ENCODE measurements at places on chromosomes 6 and 20.

- no peak for DNase-seq
Measured at GRCh38 chr6:100657678-100658330, 193.1 kb upstream of the SIM1 start.

DNA sequence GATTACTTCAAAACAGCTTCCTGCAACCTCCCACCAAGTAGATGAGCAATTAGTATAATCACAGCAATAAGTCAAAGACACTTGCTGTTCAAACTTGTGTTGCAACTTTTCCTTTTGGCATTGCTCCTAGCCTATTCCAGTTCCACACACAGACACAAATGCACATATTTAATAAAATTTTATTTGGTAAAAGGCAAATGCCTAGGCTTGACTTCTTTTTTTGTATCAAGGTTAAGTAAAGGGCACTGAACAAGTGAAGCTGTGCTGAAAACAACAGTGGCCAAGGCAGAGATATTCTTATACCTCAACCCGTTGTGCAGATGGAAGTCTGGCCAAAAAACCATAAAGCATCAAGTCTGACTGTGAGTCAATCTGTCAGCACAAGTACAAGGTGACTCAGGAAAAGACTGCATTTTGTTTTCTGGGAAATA lies 708.4 kb upstream of the CITED2 start:
- no peak for DNase-seq

GRCh38 chr6:40391086-40391485 lies 196.1 kb downstream of the LRFN2 start:
- DNase-seq, result no peak

DNA sequence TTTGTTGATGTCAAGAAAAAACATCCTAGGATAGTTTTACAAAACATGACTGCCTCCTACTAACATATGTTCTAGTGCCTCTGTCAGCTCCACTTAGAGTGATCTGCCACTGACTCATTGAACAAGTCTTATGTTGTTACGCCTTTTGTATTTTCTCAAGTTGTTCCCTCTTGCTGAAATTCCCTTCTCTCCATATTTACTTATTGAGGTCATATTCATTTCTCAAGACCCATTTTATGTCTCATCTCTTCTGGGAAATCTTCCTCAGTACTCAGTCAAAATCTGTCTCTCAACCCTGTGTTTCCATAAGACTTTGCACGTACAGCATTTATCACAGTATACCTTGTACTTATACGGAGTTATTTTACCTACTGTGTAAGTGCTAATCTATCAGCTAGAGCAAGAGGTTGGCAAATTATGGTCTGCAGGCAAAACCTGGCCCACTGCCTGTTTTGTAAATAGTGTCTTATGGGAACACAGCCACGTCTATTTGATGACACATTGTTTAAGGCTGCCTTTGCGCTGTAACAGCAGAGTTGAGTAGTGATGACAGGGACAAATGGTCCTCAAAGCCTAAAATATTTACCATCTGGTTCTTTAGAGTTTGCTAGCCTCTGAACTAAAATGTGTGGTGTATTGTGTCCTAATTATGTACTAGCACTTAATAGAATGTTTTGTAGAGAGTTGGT lies 83.4 kb downstream of the ADGRB3 start:
- no peak for DNase-seq

DNA sequence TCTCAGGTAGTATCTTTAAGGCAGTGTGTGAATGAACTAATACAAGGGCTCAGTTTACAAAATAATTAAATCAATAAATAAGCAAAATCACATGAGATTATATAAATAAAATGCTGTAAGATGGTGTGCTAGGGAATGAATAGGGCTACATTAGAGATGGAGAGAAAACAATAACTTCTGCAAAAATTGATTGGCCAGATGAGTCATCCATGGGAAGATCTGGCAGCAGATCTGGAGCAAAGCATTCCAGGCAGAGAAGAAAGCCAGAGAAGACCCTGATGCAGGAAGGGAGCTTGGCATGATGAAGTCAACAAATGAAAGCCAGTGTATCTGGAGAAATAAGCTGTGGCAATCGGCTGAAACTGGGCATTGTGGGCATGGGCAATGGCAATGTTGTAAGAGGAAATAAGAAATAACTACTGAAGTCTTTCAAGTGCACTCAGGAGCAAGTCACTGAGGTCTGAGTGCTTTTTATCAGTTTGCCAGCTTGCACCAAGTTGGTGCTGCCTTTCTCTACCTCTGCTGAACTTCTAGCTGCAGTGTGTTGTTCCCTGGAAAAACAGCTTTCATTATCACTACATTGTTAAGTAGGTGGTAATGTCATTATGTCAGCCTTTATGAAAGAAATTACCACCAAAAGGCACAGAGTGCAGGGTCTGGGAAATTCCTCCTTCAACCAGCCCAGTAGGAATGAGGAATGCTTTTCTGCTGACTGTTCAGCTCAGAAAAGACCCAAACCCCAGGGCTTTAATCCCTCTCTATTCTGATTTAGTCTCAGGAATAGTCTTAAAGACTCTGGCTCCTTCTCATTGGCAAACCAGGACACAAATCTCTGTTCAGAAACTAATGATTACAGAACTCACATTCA lies 231.6 kb downstream of the HTR1B start:
- DNase-seq, result no peak

DNA sequence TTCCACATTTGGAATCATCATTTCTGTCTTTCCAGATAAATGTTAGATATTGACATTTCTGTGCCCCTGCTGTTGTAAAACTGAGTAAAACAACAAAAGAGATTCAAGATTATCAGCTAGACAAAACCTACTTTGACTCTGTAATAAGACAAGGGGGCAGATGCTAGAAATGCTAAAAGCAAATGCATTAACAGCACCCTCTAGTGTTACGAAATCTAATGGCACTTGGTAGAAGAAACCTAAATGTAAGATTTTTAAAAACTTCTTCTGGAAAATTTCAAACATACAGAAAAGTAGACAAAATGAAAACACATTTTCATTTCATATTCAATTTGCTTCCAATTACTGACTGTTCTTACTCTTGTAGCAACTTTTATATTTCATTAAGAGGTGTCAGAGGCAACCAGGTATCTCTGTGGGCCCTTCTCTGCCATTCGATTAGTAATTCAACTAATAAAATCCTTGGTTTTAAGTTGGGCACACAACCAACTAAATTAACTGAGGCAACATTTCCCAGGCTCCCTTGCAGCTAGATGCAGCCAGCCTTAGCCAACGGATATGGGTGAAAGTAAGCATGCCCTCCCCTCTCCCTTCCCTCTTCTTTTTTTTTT lies 45.0 kb downstream of the SLC23A2 start:
- DNase-seq, result no peak

- DNase-seq, result no peak
Measured at GRCh38 chr20:52812231-52812847, 159.8 kb upstream of the TSHZ2 start.

GRCh38 chr6:46221222-46221793 lies 50.5 kb upstream of the ENPP5 start:
- DNase-seq, result no peak

- DNase-seq, result no peak
Measured at GRCh38 chr6:87391334-87391733, 16.4 kb upstream of the CFAP206 start.

DNA sequence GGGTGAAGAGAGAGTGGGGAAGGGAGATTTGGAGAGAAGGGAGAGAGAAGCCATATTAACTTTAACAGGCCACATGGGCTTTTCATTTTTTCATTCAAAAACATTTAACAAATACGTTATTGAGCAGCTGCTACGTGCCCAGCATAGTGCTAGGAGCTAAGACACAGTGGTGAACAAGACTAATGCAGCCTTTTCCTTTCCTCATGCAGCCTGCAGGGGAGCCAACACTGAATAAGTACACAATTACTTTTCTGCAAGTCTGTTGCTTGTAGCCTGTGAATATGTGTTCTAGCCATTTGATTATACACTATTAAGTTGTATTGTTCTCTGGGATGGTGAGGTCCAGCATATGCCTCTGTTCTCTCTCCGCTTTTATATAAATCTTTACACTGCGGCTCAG lies 1.9 kb upstream of the BLOC1S5 start:
- DNase-seq, result no peak

DNA sequence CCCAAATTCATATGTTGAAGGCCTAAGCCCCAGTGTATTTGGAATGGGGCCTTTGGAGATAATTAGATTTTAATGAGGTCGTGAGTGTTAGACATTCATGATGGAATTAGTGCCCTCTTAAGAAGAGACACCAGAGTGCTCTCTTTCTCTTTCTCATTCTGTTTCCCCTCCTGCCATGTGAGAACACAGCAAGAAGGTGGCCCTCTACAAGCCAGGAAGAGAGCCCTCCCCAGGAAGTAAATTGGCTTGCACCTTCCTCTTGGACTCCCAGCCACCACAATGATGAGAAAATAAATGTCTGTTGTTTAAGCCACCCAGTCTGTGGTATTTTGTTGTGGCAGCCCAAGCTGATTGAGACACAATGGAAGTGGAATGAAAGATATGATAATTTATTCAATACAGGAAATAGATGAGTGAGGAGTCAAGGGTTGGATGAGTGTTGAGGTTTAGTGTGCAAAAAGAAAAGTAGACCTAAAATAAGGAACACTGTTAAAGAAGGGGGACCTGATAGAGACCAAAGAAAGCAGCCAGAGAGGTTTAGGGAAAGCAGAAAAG lies 25.9 kb upstream of the ATXN1 start:
- DNase-seq, result no peak

DNA sequence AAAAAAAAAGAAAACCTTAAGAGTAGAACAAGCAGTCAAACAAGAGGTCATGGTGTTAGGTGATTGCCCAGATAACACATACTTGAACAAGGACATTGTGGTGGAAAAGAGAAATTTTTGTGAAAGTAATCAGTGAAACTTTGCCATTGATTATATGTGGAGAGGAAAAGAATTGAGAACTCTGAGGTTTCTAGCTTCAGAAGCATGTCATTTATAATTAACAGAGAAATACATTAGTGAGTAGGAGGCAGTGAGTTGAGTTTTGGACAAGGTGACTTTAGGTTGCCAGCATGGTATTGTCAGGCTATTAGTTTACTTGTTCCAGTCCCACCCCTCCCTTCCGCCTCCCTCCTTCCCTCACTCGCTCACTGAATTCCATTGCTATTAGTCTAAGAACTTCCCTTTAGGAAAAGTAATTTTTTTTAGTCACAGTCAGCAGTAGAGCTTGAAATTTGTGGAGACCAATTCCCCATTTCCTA lies 17.2 kb downstream of the TAB2 start:
- no peak for DNase-seq

DNA sequence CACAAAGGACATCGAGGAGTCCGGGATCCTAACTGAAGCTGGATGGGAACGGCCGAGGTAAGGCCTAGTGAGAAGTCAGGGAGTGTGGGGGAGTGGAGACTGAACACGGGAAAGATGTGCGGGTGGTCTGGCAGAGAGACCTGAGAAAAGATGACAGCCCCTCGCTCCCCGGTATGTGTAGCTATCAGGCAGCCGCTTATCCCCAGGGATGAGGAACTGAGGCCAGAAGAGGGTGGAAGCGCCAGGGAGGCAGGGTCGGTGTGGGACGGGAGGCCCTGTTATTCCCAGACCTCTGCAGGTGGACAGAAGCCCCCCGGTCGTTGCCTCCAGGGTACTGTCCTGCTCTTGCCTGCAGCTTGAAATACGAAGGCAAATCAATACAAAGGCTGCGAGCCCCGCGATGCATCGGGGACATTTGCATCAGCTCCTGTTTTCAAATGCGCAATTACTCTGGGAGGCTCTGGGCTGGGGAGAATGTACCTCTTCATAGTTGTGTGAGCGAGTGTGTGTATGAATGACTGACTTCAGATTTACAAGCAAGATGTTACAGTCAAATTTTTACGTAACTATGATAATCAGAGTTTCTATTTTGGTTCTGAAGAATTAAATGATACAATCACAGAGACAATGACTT lies 221.3 kb downstream of the QKI start:
- no peak for DNase-seq

GRCh38 chr6:80256691-80257090 lies 150.2 kb downstream of the BCKDHB start:
- no peak for DNase-seq

All from activated CD4-positive, alpha-beta T cell treated with anti-CD3 and anti-CD28 coated beads, Interleukin-2, amount 50 U/mL, for 4 hours (primary cell).